ENCODE measurements at places on chromosomes 1 and 21.

GRCh38 chr1:92859400-92860039 lies 27.7 kb downstream of the RPL5 start:
- no peak for DNase-seq

DNA sequence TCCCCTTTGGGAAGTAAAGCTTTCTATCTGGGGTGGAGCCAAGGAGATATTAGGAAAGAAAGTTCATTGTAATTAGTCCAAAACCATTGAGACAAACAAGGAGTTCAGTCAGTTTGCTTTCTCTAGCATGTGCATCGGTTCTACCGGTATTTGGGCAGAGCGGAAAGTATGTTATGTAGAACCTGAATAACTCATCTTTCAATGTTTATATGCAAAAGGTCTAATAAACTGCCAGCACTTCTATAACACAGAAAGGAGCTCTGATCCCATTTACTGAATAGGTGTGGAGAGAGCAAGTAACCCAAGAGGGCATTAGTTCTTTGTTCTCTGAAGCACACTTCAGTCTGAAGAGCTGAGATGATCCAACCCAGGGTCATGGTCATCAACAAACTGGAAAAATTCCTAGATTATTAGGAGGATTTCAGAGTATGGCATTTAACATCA lies 3.5 kb downstream of the TGFB2 start:
- DNase-seq = no peak

- DNase-seq = no peak
Measured at GRCh38 chr1:180976191-180976590, 46.5 kb downstream of the STX6 start.

DNA sequence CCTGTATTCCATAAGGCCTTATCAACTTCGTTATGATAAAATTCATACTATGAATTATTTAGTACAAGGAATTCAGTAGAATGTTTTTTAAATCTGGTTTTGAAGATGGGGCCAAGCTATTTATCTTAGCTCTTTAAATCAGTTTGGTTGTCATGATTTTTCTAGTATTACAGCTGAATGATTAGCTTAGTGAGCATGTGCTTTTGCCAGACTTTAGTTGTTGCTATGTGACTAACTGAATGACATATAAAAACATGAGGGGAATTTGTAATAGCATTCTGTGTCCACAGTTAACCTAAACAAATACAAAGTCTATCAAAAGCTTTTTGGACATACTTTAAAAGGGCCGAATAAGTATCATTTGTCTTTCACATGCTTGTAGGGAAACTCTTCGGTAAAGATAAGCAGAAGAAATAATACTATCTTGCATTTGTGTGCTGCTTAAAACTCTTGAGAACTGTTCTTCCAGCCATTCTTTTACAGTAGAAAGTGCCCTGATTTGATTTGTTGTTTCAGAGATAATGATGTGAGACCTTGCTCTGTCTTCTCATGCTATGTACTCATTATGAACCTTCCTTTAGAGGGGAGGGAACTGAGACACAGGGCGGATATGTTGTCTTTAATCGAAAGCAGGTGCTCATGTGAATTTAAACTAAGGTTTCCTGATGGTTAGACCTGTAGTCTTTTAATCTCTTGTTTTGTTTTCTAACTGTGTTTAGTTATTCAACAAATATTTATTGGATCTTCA lies 18.8 kb downstream of the NEK7 start:
- peak; percentile 23 for DNase-seq

GRCh38 chr1:206030714-206031113 lies 7.0 kb upstream of the CTSE start:
- peak; percentile 91 for DNase-seq

- DNase-seq = peak; percentile 7
Measured at GRCh38 chr1:50967416-50968157, 2.5 kb upstream of the CDKN2C start.

- no peak for DNase-seq
Measured at GRCh38 chr21:31973402-31973944, 100.7 kb downstream of the HUNK start.

DNA sequence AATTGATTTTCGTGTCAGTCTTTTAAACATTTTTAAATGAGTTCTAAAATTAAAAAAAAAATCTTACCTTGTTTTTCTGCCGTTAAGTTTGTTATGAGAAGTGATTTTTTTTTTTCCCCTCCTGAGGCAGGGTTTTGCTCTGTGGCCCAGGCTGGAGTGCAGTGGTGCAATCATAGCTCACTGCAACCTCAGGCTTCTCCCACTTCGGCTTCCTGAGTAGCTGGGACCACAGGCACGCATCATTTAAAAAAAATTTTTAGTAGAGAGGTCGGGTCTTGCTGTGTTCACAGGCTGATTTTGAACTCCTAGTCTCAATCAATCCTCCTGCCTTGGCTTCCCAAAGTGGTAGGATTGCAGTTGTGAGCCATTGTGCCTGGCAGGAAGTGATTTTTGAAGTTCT lies 41.1 kb downstream of the MTR start:
- DNase-seq = no peak

- DNase-seq = no peak
Measured at GRCh38 chr1:181104042-181104789, 15.7 kb downstream of the IER5 start.

- DNase-seq = no peak
Measured at GRCh38 chr1:238648751-238649150, 737.6 kb upstream of the CHRM3 start.

- DNase-seq = no peak
Measured at GRCh38 chr1:26582836-26583460, 53.4 kb downstream of the RPS6KA1 start.

- DNase-seq = no peak
Measured at GRCh38 chr1:236550961-236551851, 27.4 kb downstream of the LGALS8 start.

DNA sequence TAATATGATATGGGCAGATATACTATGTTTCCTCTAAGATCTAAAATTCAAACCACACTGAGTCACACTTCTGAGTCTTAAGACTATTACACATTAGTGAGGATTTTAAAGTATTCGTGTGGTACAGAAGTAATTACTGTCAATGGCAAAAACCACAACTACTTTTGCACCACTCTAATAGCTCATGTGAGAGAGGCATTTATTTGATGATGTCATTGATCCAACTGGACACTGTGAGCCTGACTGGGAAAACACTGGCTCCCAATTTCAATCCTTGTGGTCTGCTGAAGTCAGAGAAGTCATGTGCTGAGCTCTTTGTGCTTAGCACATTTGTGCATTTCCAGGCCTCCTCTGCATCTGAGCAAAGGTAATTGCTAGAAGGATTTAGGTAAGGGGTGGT lies 377.8 kb downstream of the USH2A start:
- no peak for DNase-seq
